ENCODE measurements at places on chromosomes 12 and 14.

- DNase-seq, result no peak
Observed at GRCh38 chr12:19689801-19690472, 250.6 kb downstream of the AEBP2 start.

DNA sequence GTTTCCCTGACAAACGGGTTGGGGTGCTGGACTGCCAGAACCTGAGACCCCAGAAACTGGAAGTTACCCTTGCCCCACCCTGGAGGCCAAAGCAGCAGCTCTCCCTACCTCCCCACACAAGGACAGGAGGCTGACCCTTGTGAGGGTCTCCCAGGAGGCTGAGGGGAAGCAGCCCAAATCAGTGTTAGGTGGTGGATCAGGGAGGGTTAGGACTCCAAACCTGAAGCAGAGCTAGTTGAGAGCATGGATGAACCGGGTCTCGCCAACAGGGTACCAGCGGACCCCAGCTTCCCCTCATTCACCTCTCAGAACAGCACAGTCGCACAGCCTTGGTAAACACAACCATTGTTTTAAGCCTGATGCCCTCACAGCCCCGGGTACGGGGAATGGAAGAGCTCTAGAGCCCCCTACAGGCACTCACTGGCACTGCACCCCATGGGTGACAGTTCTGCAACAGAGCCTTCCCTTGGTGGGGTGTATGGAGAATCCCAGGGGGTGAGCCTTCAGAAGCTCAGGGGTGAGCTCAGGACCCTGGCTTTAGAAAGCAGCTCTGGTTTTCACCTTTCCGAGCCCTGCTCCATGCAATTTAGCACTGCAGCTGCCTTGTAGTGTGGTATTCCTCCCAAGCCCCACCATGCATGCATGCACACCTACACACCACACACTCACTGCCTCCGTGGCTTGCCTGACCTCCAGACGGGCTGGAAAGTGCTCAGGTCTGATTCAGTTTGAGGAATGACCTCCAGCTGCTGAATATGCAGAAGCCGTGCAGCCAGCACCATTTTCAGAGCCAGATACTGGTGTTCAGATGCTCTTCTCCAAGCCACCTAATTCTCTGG, 11.2 kb downstream of the ESRRB start:
- peak; percentile 87 for DNase-seq

GRCh38 chr12:82867762-82868500, 181.2 kb downstream of the TMTC2 start:
- no peak for DNase-seq

- no peak for DNase-seq
Observed at GRCh38 chr14:88630565-88630964, 67.7 kb downstream of the ZC3H14 start.

GRCh38 chr14:50773632-50774541, 57.1 kb downstream of the NIN start:
- peak; percentile 39 for DNase-seq

DNA sequence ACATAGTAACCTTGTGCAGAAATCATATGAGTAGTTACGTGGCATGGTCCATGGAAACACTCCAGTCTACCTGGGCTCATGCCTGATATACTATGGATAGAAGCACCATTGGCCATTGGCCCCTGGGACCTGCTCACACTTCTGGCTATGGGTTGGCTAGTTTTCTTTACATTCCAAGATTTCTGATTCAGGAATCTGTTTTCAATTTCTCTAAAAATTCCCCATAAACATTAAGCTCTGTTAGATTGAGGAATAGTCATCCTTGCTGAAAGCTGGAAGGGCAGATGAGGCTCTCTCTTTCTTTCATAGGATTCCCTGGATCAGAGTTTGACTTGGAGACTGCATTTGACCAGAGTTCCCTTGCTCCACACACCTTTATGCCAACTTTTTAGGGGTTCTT, 37.3 kb upstream of the RAP1B start:
- no peak for DNase-seq

DNA sequence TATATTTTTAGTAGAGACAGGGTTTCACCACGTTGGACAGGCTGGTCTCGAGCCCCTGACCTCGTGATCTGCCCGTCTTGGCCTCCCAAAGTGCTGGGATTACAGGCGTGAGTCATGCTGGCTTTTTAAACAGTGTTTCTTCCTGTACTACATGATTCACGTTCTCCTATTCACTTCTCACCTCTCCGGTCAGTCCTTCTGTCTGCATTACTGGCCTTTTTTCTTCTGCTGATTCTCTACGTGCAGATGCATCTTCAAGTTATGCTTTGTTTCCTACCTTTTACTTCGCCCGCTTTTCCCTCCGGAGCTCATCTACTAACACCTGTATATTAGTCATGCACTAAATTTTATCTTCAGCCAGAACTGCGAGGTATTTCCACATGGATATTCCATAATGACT, 296.2 kb upstream of the FLRT2 start:
- no peak for DNase-seq

DNA sequence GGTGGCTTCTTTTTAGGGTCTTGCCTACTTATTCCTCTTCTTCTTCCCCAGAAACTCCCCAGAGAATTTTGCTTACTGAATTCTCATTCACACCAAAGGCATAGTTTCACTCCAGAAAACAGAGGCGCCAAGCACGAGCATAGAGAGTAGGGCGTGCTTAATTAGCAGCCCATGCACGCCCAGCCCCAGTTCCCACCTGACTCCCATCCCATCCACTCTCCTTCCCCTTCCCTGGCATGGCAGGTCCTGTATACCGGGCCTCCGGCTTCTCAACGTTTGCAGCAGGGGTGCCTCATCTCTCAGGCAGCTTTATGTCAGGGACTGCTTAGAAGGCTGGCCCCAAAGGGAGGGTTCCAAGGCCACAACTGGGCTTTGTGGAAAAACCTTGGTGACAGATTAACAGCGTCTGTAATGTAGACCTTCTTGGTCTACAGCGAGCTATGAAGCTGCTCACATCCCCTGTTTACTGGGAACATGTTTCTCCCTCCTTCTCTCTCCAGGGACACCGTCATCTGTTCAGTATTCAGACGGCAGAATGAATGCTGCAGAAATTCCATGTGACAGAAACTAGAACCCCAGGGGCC, 62.7 kb downstream of the ACTN1 start:
- DNase-seq, result no peak

DNA sequence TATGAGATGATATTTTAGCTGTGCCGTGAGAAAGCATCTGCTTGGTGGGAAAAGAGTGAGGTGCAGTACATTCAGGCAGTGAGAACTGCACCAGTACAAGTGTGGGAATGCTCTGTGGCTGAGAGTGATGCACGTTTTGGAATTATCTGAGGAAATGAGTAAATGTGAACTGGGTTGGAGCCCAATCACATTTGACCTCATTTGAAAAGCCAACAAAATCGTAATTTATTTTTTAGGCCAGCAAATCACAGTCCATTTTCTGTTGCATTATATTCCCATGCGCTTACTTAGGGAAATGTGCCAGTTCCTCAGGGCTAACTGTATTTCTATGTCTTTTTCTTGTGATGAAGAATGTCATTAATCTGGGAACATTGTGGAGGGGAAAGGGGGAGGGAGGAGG, 77.3 kb downstream of the SNAPC1 start:
- DNase-seq, result no peak

GRCh38 chr12:15037091-15037687, 64.3 kb downstream of the PDE6H start:
- DNase-seq, result no peak

DNA sequence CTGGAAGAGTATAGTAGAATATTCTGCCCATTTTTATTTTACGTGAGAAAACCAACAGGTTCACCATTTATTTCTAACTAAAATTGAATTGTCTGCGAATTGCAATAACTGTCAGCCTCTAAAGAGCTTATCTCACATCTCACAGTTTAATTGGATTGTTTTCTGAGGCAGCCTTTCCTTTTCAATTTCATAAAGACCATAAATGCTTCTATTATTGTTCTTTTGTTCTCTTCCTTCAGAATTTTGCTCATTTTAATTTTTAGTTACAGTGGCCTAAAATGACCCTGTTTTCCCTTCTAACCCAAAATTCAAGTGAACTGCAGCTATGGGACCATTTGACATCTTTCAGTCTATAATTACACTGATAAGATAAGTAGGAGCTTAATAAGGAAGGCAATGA, 147.6 kb downstream of the KLHL28 start:
- no peak for DNase-seq

DNA sequence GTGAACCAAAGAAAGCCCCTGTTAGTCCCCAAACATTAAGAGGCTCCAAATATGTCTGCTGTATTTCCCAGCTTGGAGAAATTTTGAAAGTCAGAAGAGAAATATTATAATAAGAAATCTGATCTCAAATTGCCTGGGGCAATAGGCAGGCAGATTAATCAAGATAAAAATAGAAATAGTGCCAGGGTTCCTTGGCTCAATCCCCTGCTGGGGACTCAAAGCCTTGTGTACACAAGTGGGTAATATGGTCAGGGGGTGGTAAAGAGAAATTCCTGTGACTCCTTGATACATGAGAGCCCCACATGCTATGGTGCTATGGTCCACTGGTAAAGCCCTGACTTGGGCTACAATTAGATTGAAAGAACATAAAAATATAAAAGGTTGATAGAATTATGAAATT, 41.3 kb upstream of the ARID2 start:
- DNase-seq, result no peak

GRCh38 chr14:22230517-22230916, 358.5 kb downstream of the DAD1 start:
- DNase-seq, result no peak

DNA sequence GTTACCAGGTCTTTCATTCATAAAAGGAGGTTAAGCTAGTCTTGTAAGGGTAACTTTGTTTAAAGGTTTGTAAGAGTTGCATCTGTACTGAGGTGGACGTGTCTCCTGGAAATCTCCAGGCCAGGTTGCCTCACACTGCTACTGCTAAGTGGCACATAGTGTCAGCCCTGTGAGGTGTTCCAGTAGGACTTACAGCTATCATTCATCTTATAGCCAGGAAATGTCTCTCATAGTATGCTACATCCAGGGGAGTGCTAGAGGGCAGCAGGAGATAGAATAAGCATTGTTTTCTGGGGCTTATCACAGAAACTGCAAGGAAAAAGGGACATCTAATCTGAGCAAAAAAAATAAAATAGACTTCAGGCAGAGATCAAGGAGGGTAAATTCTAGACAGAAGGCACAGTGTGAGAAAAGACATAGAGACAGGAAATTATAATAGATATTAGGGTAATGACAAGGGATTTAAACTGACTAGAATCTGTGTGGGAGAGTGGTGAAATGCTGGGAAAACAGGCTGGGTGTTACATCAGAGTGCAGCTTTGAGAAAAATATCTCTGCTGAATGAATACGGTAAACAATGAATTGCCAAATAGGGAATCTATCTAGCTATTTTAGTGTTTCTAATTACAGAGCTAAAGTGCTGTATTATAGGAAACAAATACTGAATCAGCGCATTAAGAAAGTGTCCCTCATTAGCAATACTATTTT, 205.1 kb upstream of the ABCD2 start:
- no peak for DNase-seq

- DNase-seq, result no peak
Observed at GRCh38 chr12:128415036-128415560, 148.1 kb downstream of the TMEM132C start.

DNA sequence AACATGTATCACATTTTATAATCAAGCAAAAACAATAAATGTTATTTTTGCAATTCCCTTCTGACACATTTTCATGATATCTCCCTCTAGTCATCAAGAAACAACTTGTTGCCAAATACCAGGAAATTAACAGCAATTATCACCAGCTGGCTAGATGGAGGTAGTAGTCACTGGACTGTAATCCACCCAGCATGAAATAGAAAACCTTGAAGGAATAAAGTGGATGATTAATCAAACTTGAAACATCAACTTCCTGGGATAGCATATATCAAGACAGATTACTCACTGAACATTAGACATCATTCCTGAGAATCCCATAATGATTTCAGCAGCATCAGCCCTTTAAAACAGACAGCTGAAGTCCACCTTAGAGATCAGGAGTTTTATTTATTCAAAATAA, 259.0 kb downstream of the CCDC59 start:
- DNase-seq, result no peak

GRCh38 chr14:68282479-68283377, 463.1 kb downstream of the RAD51B start:
- DNase-seq, result no peak

GRCh38 chr14:77554207-77554606, 55.6 kb upstream of the ISM2 start:
- no peak for DNase-seq

DNA sequence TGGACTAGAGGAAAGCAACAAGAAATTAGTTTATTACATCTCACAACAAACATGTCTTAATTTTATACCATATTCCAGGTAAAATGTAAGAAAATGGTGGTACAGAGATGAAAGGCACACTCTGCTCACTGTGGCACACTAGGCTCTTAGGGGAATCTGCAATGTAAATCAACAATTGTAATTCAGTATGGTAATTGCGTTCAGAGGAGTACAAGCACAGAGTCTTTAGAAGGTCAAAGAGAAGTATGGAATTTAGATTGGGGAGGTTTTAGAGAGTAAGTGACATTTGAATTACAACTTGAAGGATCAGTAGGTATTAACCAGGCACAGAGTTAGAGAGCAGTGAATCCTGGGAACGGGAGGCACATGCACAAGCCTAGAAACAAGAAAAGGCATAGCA, 694.0 kb upstream of the USP15 start:
- no peak for DNase-seq

DNA sequence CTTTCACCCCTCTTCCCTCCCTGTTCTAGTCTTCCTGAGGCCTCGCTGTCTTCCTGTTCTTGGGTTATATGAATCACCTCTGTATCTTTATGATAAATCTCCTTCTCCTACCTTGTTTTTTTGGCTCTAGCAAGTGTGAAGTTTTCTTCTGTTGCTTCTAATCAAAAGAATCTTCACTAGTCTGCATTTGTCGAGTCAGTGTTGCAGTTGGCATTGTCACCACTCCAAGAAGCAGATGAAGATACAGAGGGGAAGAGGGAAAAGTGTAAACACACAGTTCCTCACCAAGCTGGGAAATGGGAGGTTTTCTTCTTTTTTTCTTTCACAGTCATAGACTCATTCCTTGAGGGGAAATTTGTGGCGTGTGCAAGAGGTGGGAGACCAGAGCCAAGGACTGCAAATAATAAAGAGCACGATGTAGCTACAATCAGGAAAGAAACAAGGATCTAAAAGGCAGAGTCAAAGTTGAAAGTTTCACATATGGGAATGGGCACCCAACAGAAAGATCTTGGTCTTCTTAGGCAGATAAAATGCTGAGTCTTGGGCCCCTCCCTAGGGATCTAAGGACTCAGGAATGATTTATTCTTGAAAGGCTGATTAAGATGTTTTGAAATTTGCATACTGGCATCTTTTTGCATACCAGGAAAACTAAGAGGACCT, 22.2 kb upstream of the PRICKLE1 start:
- DNase-seq, result no peak

GRCh38 chr12:57869298-57869926, 22.9 kb upstream of the CTDSP2 start:
- no peak for DNase-seq

- DNase-seq, result no peak
Observed at GRCh38 chr12:106865683-106866082, 90.0 kb upstream of the TMEM263 start.

- DNase-seq, result no peak
Observed at GRCh38 chr12:51373187-51373586, 18.0 kb downstream of the GALNT6 start.

- DNase-seq, result peak; percentile 29
Observed at GRCh38 chr12:112463478-112463877, 44.7 kb downstream of the PTPN11 start.

Measured in GM13977 (cell line).